ENCODE measurements at places on chromosomes 7 and 10.

GRCh38 chr7:102079140-102080018, 207.3 kb upstream of the SH2B2 start:
- no peak for DNase-seq

GRCh38 chr7:121045090-121045489, 56.6 kb downstream of the CPED1 start:
- no peak for DNase-seq

DNA sequence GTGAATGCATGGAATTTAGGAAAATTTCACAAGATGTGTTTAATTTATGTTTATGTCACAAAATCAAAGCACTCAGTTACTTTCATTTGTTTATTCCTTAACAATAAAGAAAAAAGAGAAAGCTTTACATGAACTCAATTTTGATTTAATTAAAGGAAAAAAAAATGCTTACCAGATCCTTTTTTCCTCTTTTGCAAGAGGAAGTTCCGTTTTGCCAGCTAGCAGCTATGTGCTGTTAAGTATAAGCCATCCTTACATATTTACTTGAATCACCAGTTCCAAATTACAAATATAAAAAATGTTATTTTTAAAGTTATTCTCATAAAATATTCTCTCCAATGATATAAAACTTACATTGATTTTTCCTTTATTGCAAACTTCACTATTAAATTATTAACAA, 12.7 kb downstream of the MRC1 start:
- no peak for DNase-seq

- DNase-seq, result no peak
Observed at GRCh38 chr10:88582411-88582805, 710 bp downstream of the RNLS start.

DNA sequence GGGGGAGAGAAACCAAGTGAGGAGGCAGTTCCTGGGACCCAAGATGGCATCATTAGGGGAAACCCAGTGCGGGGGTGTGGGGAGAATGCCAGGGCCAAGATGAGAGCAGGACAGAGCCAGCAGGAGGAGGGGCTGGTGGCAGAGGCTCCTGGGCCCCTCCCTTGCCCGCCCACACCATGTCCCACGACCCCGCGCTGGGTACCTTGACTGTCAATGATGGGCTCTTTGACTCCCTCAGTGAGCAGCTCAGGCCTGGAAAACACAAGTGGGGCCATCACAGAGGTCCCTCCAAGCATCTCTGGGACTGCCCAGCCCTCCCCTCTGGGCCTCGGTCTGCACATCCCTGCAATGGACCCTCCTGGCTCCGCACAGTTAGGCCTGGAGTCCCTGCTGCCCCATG, 75.4 kb downstream of the RABGEF1 start:
- no peak for DNase-seq

DNA sequence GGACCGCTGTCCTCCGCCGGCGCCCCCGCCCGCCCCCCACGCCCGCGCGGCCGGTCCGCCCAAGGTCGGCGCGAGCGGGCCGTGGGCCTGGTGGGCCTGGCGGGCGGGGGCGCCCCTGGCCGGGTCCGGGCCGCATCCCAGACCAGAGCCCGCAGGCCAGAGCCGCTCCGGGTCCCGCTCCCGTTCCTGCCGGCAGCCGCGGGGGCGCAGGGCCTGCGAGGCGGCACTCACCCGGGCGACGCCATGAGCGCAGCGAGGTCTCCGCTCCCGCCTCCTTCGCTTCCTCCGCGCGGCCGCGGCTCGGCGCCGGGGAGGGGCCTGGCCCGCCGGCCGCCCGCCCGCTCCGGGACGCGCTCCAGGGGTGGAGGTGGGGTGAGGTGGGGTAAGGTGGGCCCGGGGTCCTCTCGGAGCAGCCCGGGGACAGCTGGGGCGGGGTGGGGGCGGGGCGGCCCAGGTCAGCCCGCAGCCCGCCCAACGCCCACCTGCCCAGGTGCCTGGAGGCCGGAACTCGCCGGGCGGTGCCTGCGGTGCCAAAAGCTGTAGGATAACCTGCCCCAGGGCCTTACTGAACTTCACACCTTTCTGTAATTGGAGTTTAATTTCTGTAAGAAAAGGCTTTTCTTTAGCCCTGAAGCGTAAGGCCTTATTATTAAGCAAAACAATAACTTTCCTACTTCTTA, at the start of gene URGCP:
Gene URGCP (minus strand): TSS at position 266 of the 680 bp plus-strand sequence. CDS start 21 bp downstream, at position 245.
- DNase-seq, result no peak

- no peak for DNase-seq
Observed at GRCh38 chr7:144438759-144439158, 35.3 kb upstream of the NOBOX start.

GRCh38 chr10:27450225-27450624, 53.9 kb upstream of the RAB18 start:
- DNase-seq, result no peak

GRCh38 chr10:30831426-30831825, 200.2 kb downstream of the ZNF438 start:
- DNase-seq, result no peak

GRCh38 chr7:19814776-19815175, 41.4 kb upstream of the TMEM196 start:
- no peak for DNase-seq

DNA sequence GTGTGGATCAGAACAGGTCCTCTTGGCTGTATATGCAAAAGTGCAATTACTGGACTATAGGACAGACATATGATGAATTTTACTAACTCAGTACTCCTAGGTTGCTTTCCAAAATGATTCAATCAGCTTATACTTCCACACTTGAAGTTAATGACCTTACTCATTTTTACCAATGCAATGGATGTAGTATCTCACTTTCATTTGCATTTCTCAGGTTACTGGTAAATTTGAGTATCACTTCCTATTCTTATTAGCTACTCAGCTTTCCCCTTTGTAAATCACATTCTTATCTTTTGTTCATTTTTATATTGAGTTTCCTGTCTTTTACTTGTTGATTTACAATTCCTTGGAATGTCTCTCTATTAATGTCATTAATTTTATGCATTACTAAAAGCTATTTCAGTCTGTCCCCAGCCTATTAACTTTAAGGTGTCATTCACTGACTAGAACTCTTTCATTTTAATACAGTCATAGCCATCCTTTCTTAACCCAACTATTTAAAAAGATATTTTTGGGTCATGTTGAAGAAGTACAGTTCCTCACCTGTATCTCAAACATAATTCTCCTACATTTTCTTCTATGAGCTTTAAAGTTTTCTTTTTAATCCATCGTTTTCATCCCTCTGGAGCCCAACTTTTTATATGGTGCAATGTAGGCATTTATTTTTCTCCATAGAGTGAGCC, 88.6 kb downstream of the VIM start:
- no peak for DNase-seq

DNA sequence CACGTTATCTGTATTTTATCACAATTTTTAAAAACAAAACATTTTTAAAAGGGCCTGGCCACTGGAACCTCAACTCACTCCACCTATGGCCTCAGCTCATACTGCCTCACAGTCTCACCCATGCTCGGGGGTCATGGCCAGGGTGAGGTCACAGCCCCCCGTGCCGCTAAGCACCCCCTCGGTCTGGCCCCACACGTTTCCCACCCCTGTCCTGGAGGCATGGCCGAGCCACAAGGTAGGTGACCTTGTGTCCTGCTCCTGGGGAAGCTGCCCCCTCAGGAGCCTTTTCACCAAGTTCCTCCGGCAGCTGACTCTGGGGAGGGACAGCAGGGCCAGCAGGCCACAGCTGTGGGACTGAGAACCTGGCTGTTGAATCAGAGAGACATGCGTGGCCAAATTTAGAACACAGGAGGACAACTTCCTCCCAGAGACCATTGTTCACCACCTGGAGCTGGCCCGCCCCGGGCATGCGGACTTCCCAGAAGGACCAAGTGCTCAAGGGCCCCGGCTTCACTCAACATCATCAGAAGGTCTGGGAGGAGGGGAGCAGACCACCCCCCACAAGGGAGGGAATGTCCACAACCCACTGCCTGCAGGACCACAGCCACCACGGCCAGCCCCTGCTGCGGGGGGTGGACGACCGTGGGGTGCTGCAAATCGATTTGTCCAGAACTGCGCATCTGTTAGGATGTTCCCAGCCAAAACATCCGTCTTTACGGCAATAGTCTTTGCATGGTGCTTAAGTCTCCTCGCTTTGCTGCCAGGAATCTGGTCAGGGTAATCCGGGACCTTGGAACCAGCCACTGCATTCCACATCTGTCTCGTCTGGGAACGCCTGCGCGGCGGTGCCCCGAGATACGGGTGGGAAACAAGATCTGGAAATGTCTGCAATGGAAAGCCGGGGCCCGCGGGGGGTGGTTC, 48.6 kb upstream of the PDGFA start:
- DNase-seq, result no peak

- no peak for DNase-seq
Observed at GRCh38 chr7:32147546-32148268, 77.5 kb upstream of the PDE1C start.

GRCh38 chr7:148625342-148625741, 34.8 kb downstream of the C7orf33 start:
- no peak for DNase-seq

GRCh38 chr7:999941-1000935, 17.3 kb downstream of the CYP2W1 start:
- no peak for DNase-seq

DNA sequence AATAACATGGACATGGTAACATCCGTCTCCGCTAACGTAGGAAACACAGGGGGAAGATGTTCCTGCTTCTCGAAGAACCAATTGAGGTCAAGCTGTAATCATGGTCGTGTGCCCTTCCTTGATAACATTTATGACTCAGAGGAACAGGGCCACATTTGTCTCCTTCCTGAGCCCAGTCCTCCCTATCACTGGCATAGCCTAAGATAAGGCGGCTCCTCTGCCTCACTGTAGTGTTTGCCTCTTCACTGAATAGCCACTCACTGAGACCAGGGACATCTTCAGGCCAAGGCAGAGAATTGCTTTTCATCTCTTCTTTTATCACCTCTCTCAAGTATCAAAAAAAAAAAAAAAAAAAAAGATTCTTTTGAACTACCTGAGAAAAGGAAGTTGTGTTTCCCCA, 5.4 kb upstream of the GRM8 start:
- DNase-seq, result no peak

DNA sequence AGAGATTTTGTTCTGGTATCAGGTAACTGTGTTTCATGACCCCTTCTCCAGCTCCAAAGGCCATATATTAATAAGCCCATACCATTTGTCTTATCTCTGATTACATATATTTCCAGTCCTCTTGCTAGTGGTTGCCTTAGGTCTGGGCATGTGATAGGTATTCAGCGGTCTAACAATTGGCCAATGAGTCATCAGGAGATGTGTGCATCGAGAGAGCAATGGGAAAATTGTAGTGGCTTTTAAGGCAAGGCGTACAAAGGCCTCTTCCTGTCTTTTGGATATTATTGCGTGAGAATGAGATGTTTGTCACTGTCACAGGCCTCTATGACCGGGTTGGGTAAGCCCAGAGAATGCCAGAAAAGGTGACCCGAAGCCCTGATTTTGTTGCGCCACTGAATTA, 38.6 kb upstream of the SFRP5 start:
- DNase-seq, result no peak

DNA sequence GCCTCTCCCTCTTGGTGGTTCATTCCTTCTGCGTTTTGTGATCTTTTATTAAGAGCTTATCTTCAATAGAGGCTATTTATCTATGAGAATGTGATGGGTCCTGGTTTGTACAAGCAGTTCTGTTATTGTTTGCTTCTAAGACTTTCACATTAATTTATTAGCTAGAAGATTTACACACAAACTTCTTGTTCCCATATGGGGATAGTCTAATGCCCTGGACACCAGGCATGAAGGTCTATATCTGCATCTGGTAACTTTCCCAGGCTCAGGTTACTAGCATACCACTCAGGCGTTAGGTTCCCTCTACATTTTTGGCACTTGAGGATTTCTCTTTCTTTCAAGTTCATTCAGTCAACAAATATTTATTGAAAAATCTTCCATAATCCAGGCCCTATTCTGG, 7.7 kb downstream of the XPNPEP1 start:
- no peak for DNase-seq

GRCh38 chr7:12722636-12723605, 35.5 kb downstream of the ARL4A start:
- no peak for DNase-seq

DNA sequence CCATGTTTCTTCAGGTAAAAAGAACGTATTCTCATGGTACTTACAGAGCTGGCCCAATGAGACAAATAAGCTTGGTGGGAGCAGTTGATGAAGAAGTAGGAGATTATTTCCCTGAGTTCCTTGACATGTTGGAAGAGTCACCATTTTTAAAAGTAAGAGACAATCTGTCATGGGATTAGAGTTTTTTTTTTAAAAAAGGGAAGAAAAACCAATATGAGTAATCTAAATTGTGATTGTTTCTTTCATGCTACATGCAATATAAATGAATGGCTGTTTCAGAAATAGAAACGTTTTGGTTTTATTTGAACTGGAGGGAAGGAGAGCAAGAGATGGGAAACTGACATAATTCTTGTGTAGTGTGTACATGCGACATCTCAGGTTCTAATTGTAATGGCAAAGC, 32.8 kb downstream of the TMEM60 start:
- DNase-seq, result no peak

DNA sequence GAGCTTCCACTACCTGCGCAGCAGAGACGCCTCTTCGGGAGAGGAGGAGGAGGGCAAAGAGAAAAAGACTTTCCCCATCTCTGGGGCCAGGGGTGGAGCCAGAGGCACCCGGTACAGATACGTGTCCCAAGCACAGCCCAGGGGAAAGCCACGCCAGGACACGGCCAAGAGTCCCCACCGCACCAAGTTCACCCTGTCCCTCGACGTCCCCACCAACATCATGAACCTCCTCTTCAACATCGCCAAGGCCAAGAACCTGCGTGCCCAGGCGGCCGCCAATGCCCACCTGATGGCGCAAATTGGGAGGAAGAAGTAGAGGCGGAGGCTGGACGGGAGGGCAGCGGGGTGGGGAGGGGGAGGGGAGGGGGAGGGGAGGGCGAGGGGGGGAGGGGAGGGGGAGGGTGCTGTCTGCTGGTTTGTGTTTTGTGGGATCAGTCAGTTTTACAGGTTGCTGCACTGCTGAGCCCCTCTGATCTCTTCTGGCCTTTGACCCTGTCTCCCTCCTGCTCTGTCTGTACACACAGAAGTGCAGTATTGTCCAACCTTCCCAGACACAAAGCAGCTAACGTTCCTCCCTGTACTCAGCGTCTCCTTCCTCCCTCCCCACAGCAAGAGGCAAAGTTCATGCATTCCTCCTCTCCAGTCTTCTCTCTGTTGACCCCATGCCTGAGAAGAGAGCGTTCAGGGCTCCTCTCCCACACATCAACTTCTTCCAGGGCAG, 9.3 kb downstream of the UCN3 start:
- DNase-seq, result no peak

GRCh38 chr10:75014516-75015230, 96.8 kb upstream of the SAMD8 start:
- DNase-seq, result no peak

- no peak for DNase-seq
Observed at GRCh38 chr10:94902570-94902969, 35.9 kb upstream of the CYP2C9 start.

- no peak for DNase-seq
Observed at GRCh38 chr10:21626457-21627161, 92.6 kb downstream of the MLLT10 start.

DNA sequence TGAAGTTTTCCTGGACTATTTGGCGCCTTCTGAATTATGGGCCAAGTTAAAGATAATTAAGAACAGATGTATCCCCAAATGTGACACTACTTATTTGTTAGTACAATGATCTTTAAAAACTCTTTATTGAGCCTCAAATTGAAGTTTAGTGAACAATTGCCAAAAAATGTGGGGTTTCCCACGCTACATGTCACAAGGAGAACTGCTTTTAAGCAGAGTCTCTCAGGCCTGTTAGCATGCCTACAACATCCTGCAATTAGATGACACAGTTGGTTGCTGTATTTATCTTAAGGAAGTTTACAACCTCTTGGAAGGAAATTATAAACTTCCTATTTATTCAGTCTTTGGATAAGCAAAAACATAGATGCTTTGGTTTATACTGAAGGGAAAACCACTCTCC, 733.0 kb downstream of the TNS3 start:
- no peak for DNase-seq
